ENCODE measurements at places on chromosomes 16 and 17.

DNA sequence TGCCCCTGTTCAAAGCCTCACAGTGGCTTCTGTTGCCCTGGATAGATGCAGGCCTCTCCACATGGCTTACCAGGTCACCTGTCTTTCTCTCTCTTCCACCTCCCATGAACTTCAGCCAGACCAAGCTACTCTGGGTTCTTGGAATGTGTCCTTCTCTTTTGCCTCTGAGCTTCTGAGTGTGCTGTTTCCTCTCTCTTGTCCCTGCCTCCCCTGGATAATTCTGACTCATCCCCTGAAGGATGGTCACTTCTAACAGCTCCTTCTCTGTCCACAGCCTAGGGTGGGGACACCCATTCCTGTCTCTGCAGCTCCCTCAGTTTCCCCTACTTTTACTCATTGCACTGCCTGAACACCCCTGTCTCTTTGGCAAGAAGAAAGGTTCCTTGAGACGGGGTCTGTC lies 2.9 kb downstream of the GUCY2D start:
- no peak for DNase-seq

DNA sequence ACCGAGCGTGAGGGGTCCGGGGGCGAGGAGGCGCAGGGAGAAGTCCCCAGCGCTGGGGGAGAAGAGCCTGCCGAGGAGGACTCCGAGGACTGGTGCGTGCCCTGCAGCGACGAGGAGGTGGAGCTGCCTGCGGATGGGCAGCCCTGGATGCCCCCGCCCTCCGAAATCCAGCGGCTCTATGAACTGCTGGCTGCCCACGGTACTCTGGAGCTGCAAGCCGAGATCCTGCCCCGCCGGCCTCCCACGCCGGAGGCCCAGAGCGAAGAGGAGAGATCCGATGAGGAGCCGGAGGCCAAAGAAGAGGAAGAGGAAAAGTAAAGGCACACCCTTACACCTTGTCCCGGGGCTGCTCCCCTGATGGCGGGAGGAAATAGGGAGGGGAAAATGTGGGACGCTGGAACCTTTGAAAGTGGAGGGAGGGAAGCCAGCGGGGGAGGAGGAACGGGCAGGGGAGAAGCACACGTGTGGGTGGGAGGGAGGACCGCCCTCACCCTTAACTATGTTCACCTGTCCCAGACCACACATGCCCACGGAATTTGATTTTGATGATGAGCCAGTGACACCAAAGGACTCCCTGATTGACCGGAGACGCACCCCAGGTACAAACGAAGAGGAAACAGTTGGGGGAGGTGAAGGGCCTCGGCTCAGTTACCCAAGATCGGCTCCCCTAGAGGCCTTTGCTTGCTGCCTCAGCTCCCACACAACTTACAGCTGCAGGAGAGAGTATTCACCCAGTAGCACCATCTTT lies 916 bp downstream of the PAGR1 start:
- peak; percentile 30 for DNase-seq

DNA sequence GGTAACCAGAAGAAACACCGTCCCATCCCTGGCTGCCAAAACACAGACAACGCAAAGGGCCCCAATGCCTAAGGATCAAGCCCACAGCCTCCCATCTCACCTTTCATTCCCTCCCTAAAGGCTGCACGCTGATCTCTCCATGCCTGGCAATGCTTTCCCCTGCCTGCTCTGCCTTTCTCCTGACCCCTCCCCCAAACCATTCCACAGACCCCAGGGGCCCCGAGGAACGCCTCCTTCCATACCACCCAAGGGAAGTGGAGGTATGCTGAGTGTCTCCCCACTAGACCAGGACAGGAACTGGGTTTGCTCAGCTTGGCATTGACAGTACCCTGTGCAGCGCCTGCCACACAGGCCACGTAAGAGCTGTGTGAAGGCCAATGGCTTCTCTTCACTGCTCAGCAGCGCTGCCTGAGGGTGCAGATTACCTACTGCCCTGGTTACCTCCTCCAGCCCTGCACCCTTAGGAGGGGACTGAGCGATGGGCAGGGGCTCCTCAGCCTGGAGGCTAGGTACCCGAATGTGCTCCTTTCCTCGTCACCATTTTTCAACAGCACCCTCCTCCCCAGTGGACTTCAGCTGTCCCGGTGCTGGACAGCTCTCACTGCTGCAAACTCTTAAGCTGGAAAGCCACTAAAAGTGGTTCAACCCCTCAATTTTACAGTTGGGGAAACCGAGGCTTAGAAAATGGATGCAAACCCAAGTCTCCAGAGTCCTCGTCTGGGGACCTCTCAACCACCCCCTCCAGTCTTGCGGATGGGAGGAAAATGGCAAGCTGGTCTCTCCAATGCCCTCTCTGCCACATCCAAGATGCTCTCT lies 45.0 kb downstream of the SRCIN1 start:
- no peak for DNase-seq

- DNase-seq, result no peak
Observed at GRCh38 chr16:80046848-80047247, 446.3 kb upstream of the MAF start.

DNA sequence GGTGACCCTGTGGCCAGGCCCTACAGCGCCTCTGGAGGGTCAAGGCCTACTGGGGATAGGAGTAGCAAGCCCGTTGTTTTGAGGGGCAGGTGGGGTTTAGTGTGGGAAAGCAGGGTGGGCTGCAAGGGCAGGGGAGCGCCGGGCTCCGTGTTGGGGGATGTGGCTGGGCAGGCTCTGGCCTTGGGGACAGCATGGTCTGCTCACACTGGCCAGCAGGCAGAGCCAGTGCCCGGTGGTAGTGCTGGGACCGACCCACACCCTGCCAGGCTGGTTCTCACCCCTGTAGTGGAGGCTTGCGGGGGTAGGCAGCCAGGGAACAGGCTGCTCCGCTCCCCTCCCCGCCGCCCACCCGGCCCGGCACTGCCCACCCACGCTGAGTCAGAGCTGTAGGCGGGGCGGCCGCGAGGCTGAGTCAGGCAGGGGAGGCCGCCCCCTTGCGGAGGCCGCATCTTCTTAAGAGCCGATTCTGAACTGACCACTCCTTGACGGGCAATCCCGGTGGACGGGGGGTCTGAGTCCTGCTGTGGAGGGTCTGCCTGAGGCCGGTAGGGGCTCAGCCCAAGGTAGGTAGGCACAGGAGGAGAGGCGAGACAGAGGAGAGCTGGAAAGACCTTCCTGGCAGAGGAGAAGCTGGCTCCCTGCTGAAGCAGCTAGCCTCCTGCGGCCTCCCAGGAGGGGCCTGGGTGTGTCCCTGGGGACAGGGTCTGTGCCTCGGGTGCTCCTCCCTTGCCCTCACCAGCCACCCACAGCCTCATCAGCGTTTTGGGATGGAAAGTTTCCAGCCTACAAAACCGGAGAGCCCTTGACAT lies 62.4 kb downstream of the BAIAP2 start:
- peak; percentile 57 for DNase-seq

- DNase-seq, result no peak
Observed at GRCh38 chr16:62846399-62847057, 810.3 kb upstream of the CDH8 start.

DNA sequence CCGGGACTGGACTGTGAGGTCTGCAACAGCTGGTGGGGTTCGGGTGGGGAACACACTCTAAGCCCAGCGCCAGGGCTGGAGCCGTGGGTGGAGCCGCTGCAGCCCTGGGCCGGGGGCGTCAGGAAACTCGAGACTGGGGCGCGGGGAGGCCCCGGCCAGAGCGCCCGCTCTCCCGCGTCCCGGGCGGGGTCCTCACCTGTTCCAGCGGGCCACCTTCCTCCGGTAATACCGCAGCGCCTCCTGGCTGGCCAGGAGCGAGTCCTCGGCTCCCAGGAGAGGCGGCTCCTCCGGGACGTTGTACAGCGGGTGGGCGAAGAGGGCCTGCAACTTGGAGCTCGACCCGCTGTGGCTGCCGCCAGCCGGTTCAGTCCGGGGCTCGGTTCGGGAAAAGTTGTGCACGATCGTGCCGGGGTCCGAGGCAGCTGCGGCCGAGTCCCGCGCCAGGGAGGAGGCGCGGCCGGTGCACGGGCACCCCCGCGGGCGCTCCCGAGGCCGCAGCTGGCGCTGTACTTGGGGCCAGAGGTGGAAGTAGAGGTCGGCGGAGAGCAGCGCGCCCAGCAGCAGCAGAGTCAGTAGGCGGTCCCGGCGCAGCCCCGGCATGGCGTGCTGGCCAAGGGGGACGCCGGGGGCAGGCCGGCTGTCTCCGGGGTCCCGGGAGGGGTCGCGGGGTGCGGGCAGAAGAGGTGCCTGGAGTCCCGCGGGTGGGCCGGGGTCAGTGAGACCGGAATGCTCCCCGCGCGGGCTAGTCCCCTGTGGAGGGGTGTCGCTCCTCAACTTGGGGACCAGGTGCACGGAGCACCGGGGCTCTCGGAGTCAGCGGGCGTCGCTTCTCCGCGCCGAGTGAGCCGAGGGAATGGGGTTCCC lies 868 bp downstream of the FAM20A start:
- no peak for DNase-seq

Measured in midbrain (tissue), 1 donor.